Aorta (tissue), 5 donors: ENCODE measurements at places on chromosomes 6 and 20. TPM values are rescaled to one million over a fixed set of nuclear protein-coding genes. Genes with fewer than 3 reads are reported as not detected.

DNA sequence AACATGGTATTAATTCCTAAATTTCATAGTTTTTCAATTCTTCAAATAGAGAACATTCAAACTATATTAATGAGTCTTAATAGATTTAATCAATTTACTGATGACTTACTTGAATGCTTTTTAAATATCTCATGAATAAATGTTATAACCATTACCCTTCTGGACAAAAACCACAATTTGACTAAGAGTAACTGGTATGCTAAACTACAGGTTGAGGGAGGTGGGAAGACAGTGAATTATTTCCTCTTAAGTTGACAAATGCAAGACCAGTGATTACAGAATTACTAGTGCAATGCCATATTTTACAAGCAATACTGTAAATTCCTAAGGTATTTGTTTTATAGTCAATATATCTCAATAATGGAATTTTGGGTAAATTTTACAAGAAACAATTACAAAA is 65.1 kb downstream of the REV3L start:
- DNase-seq, result no peak

DNA sequence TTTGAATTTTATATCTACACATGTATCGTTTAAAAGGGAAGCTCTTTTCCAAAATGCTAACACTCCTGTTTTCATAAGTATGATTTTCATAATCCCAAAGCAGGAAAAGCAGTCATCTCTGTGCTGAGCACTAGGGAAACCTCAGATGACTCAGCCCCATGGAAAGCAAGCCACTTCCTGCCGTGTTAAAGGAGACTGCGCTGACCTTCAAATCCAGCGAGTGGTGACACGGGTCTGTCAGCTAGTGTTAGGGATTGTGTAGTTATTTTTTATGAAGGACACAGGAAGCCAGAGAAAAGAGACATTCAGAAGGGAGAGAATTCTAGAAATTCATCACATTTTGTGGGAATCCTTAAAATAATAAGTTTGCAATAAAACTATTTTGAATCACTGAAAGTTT is 57.0 kb upstream of the CD93 start:
- DNase-seq, result peak; percentile 89

- DNase-seq, result no peak
Measured at GRCh38 chr20:47682916-47683315, 102.4 kb downstream of the SULF2 start.

DNA sequence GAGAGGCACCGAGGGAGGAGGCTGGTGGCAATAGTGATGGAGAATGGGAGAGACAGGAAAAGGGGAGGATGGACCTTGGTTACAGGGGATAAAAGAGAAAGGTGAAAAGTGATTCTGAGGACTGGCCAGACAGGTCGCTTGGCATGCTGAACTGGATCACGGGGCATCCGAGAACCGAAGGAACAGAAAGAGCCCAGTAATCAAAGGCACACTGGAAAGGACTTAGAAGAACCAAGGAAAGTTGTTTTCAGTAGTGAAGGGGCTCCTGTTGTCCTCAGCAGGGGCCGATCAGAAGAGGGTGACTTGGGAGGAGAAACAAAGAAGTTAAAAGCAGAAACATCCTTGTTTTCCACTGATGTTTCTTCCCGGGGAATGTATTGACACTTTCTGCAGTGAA is 18.9 kb downstream of the SYTL3 start:
- no peak for DNase-seq

DNA sequence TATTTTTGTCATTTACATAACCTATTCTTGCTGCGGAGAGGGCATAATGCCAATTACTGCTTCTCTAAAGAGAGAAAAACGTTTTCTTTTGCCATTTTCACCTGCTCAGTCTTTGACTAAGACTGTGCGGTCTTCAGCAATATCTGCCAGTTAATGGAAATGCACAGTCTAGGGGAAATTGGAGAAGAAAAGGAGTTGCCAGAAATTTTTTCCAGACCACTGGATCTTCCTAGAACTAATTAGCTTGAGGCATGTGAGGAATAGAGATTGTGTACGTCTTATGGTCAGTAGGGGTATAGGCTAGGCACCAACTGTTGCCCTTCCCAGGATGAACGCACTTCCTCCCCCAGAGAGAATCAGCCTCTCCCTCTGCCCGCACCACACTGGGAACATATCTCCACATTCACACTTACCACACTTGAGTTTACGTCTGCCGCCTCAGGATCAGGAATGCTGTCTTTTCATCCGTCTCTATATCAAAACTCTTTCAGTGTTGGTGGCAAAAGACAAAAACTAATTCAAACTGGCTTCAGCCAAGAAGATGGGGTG is 67.9 kb upstream of the E2F3 start:
- DNase-seq, result no peak

DNA sequence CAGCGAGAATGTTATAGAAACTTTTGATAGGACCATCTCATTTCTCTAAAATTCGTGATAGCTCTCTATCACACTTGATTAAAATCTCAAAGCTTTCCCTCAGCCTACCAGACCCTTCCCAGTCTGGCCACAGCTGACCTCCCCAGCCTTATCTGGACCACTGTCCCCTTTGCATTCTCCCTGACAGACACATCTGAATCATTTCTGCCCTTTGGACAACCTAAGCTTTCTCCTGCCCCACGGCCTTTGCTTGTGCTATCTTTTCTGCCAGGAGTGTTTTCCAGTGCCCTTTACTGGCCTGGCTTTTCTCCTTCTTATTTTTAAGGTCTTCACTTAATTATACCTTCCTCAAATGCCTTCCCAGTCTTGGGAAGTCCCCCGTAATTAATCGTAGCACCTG is 136.0 kb upstream of the RNF24 start:
- peak; percentile 19 for DNase-seq

- DNase-seq, result no peak
Measured at GRCh38 chr6:70557998-70558397, 8.7 kb upstream of the SDHAF4 start.

DNA sequence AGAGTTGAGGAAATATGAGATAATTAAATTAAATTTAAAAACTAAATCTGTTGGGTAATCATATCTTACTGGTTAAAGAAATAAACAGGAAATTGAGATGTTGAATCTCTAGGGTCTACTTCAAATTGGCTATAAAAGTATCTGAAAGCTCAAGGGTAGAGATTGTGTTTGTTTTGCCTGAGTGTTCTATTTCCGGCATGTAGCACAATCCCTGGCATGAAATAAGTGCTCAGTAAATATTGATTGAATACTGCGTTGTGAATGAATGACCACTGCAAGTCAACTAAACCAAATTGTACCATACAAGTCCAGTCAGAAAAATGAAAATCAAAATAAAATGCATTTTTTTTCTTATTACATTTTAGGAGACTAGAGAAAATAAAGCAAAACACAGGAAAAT is 709.8 kb downstream of the EPM2A start:
- no peak for DNase-seq

DNA sequence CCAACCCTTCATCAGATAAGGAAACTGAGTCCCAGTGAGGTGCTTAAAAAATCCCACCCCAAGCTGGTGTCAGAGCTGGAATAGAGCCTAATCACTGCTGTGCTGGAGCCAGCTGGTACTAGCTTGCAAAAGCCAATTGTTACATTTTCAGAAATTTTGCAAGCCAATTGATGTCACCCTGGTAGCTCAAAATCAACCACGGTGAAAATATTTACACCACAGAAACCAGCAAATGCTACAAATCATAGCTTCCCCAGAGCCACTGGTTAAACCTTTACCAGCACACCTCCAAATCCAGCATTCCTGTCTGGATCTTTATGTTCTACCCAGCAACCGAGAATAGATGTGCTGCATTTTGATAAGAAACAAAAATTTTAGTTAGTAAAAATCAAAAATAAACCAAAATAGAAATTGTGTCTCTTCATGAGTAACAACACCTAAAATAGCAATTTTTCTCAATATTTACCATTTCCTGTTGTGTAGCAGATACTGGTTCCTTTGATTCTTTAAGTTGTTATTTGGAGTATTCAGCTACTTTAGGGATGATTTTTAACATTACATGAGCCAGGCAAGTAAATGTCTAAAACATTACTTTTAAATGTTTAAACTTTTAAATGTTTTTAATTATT is 7.2 kb upstream of the LCA5 start:
- DNase-seq, result no peak

DNA sequence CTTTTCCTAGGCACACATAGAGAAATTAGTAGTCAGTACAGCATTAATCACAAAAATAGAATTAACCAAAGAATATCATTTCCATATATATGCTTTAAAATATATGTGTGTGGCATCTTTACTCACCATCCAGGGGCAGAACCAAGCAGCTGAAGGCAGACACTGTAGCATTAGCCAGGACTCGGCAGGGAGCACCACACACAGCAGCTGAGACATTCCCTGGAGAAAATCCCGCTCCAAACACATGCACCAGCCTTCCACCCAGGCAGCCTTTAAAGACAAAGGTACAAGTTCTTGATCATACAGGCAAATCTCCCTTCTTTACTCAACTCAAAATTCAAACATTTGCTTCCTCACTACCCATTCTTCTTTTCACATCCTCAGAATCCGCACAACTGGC is 64.7 kb downstream of the PKHD1 start:
- DNase-seq, result no peak

DNA sequence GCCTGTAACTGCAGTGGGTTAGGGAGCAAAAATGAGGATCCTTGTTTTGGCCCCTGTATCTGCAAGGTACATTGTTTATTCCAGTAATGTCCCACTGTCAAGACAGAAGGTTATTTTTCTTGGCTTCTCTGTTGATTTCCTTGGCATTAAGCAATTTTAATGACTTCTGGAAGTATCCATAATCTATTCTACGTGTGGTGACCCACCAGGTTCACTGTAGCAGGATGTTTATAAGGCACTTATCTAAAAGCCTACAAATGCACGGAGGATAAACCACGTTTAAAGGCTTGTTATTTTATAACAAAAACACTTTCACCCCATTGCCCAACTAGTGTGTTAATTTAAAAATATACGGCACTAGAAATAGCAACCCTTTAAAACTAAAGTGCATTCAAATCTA is 294.9 kb downstream of the LAMA2 start:
- DNase-seq, result no peak

DNA sequence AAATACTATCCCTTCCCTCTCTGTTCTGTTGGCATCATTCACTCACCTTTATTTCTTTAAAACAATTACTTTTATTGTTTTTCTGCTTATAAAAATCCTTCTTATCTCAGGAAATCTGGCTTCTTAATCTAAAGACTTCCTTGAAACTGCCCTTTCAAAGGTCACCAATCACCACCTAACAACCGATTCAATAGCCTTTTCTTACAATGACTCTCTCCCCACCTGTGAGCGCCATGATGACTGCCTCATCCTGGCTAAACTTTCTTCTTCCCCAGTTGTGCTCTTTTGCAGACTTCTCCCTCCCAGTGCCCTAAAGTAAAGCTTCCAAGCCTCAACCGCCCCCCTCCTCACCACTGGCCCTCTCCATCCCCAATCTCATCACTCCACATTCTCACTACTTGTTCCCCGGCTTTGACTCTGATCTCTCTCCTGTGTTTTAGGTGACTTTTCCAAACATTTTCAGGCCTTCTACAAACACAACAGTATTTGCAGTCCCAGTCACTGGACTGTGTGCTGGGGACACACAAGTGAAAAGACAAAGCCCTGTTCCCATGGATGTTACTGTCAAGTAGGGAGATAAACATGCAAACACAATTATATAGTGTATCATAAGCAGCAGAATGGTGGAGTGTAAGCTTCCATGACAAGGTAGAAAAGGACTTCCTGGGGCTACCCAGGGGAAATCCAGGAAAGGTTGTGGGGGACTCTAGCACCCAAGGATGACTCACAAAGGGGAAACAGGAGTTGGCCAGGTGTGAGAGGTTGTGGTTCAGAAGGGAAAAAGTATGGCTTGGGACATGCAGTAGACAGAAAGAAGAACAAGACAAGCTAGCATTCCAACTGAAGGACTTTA is 12.8 kb downstream of the NHSL1 start:
- DNase-seq, result no peak

DNA sequence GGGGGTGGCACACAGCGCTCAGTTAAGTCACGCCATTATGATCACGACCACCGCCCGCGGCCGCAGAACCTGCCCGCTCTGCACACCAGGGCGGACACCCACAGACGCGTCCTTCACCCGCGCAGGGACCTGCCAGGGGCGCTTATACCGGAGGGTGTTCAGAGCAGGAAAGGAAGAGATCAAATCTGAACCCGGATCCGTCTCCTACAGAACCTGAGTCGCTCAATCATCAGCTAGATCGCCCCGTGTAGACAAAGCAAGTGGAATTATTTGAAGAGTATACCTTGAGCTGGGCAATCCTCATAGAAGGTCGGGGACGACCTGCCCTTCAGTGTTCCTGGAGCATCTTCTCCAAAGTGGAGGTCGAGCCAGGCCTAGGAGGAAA is 14.4 kb upstream of the ZNF217 start:
- no peak for DNase-seq

DNA sequence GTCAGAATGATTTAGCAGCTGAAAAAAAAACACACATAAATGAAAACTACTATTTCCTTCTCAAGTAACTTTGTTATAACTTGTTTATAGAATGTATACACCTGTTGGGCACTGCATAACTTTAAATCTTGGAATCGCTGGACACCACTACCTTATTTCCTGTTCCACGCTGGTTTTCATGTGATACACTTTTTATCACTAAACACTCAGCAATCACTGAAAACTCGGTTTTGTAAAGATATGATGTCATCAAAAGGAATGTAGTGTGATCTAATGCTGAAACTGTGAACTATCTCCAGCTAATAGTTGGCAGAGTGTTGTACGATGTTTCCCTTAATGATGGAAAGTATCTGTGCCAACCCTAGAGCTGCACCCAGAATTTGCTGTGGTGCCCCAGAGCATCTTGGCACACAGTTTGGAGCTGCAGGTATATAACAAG is 127.9 kb downstream of the BACH2 start:
- DNase-seq, result no peak

DNA sequence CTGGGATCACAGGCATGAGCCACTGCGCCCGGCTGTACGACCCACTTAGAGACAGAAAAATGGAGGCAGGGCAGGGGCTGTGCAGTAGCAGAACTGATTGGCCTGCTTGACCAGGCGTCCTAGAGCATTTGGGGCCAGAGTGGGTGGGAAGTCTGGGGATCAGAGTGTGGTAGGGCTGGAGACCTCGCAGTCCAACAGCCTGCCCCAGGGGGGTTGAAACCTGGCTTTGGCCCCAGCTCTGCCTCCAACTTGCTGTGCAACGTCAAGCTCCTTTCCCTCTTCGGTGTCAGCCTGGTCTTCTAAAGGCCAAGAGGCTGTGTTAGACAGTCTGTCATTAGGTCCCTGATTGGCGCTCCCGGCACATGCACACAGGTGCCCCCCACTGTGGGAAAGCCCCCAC is 15.3 kb upstream of the SPDEF start:
- no peak for DNase-seq

GRCh38 chr6:149060300-149060984 is 257.1 kb upstream of the TAB2 start:
- no peak for DNase-seq

- no peak for DNase-seq
Measured at GRCh38 chr20:49866051-49866450, 49.3 kb downstream of the SPATA2 start.

- no peak for DNase-seq
Measured at GRCh38 chr6:131914967-131915751, 36.0 kb downstream of the CCN2 start.

RIPOR3 gene
- 3.4 TPM for total RNA-seq

ANKRD66 gene
- total RNA-seq, result not detected

KIF13A gene
- 89.2 TPM for total RNA-seq

HLA-DRB1 gene
- 142 TPM for total RNA-seq

CRISP3 gene
- total RNA-seq, result not detected

USP49 gene
- 5.3 TPM for total RNA-seq

FOXQ1 gene
- total RNA-seq, result not detected
